ENCODE measurements at places on chromosomes 7 and 10. TPM values are rescaled to one million over a fixed set of nuclear protein-coding genes. Genes with fewer than 3 reads are reported as not detected.

Gene CUBN
- total RNA-seq = 52.3 TPM

DNA sequence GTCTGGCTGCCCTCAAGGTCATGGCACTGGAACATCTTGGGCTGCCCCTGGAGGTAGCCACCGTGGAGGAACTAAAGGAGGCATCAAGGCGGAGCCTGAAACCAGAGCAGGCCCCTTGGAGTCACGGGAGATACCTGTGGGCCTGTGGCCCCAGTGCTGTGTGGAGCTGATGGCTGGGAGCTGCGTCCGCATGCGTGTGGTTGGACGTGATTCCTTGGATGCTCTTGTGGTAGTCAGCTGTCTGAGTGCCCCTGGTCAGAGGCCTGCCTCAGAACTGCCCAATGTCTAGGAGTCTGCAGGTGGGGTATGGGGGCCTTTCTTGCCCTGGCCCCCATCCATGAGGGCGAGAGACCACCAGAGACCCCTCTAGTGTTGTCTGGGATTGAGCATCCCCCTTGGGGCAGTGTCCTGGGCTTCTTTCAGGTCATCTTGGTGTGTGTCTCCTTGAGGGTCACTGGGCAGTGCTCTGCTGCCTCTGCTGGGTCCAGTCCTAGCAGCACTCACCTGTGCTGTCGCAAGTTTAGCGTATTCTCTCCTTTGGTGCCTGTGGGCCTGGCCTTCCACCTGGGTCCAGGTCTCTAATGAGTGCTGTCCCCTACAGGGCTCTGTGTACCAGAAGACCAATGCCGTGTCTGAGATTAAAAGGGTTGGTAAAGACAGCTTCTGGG is 8.1 kb downstream of the PGAM2 start:
- H3K27ac ChIP-seq = no peak overlapping the region
- DNase-seq = peak; percentile 42
- H3K27me3 ChIP-seq = no peaks in the 10 kb centered on the region
- H3K36me3 ChIP-seq = no peaks in the 10 kb centered on the region
- H3K4me3 ChIP-seq = no peak overlapping the region

DNA sequence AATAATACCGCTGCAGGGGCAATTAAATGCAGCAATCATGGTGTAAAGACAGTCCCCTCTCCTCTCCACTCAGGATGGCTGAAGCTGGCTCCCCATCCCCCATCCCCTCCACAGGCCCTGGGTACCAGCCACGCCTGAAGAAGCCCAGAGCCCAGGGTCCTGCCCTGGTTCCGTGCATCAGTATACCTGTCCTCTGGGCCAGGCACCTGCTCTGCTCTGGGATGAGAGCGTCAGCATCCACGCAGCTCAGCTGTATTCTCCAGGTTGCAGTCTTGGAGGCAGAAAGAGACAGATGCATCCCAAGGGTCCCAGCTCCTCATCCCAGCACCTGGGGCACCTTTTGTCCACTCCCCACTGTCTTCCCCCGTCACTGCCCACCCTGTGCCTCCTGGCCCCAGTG is 233.8 kb downstream of the TCERG1L start:
- no peak for DNase-seq
- H3K36me3 ChIP-seq = no peaks in the 10 kb centered on the region
- no peaks in the 10 kb centered on the region for H3K4me1 ChIP-seq
- H3K27me3 ChIP-seq = no peaks in the 10 kb centered on the region

DNA sequence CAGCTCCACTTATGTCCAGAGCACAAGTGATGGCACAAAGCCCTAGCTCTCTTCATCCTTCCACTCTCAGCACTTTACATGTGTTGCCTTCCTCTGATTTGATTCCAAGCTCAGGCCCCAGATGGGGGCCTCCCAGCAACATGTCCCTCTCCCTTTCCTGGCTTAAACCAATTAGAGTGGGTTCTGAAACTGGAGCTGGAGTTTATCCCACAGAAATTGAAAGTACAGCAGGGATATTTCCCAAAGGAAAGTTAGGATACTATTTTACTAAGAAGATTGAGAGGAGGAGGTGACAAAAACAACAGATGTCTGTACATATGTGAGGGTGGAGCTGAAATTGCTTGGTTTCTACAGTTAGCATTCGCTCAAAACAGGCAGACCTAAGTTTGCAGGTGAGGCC is 724.6 kb downstream of the AUTS2 start:
- no peak overlapping the region for H3K27ac ChIP-seq
- no peaks in the 10 kb centered on the region for H3K27me3 ChIP-seq
- no peak for DNase-seq
- no peak overlapping the region for H3K4me3 ChIP-seq

- H3K27ac ChIP-seq = no peak overlapping the region
- H3K36me3 ChIP-seq = no peaks in the 10 kb centered on the region
- H3K27me3 ChIP-seq = no peaks in the 10 kb centered on the region
- no peaks in the 10 kb centered on the region for H3K4me1 ChIP-seq
These were observed 41.1 kb downstream of the PLEKHA8 start for GRCh38 chr7:30069096-30069867.

Gene C10orf143
- not detected for total RNA-seq

- H3K27ac ChIP-seq = no peak overlapping the region
- H3K4me3 ChIP-seq = no peak overlapping the region
- no peaks in the 10 kb centered on the region for H3K36me3 ChIP-seq
- no peak for DNase-seq
These were observed 50.5 kb downstream of the GALNT17 start for GRCh38 chr7:71182438-71182935.

DNA sequence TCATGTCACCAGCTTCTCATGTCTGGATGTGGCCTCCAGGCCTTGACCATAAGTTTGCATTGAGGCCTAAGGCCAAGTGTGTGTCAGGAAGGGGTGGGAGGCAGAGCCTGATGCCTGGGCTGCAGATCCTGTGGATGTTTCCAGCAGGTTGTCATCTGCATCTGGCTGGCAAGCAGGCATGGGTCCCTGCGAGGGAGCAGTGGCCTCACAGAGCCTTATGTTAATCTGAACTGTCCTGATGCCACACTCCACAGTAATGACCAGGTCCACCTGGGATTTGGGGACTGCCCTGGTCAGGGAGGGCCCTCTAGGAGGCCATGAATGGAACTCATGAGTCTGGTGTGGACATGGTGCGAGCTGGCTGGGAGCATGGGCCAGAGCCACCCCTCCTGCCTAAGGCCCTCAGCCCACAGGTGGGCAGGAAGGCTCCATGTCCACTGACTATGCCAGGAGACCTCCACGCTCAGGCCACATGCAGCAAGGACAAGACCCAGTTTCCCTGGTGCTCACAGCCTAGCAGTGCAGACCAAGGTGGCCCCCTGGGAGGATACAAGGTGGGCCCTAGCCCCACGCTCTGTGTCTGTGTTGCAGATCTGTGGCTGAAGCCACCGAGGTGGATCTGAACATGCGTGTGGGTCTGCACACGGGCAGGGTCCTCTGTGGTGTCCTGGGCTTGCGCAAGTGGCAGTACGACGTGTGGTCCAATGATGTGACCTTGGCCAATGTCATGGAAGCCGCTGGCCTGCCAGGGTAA is 83.1 kb downstream of the ADCY1 start:
- no peaks in the 10 kb centered on the region for H3K27me3 ChIP-seq
- no peak for DNase-seq
- no peaks in the 10 kb centered on the region for H3K4me1 ChIP-seq
- no peak overlapping the region for H3K27ac ChIP-seq
- H3K4me3 ChIP-seq = no peak overlapping the region

DNA sequence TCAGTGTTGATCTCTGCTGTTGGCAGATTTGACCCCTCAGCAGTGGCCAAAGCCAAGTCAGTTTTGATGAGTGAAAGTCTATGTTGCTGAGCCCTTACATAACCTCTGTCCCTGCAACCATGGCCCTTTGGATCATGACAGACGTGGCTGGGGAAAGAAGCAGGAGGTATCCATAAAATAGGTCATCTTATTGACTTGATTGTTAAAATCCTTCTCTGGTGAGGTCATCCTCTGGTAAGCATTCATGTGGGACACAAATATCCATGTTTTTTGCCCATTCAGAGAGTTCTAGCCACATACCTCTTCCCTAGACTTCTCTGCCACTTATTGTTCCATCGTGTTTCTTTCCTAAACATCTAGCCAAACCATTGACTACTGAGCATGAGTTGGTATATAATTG is 251.9 kb upstream of the PTER start:
- no peak overlapping the region for H3K4me3 ChIP-seq
- no peaks in the 10 kb centered on the region for H3K27me3 ChIP-seq
- no peak for DNase-seq
- H3K27ac ChIP-seq = no peak overlapping the region
- H3K4me1 ChIP-seq = no peaks in the 10 kb centered on the region

Gene KCNMA1
- total RNA-seq = 19.8 TPM

DNA sequence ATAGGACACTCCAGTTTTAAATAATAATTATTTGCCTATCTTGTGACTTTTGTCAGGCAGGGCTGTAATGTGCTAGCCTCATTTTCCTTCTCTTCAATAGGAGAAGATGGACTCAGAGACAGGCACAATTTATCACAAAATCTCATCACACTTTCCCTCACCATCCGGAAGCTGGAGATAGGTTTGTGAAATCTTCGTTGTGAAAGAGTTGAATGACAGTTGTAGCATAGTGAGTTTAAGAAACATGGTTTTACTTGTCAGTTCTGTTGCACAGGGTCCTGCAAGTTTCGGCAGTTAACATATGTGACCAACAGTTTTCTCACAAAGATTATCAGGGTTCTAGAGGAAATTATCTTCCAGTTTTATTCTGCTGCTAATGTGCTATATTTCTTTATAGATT is 37.7 kb upstream of the MAP3K8 start:
- H3K27ac ChIP-seq = no peak overlapping the region
- no peaks in the 10 kb centered on the region for H3K4me1 ChIP-seq
- H3K27me3 ChIP-seq = no peaks in the 10 kb centered on the region
- DNase-seq = no peak
- no peaks in the 10 kb centered on the region for H3K36me3 ChIP-seq

GRCh38 chr10:131902211-131902610 is 1.4 kb downstream of the PPP2R2D start:
- peaks cover 28% of the 10 kb centered on the region for H3K4me1 ChIP-seq
- no peaks in the 10 kb centered on the region for H3K27me3 ChIP-seq
- no peaks in the 10 kb centered on the region for H3K36me3 ChIP-seq
- no peak overlapping the region for H3K4me3 ChIP-seq
- DNase-seq = peak; percentile 43

Gene NSUN5
- 24.8 TPM for total RNA-seq

DNA sequence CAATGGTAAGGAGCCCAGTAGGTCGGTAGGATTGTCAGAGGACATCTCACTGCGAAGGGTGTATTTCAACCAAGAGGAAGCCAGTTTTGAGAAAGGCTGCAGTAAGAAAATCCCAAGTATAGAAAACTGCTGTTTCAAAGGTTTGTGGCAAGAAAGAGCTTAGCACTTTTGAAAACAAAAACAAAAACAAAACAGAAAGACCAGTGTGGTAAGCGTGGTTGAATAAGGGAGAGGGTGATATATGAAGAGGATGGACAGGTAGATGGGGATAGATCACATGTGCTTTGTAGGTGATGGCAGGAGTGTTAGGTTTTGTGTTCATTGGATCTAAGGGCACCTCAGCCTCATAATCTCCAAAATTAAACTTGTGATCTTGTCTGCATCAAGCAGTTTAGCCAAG is 141.6 kb upstream of the WNT16 start:
- no peaks in the 10 kb centered on the region for H3K4me1 ChIP-seq
- no peaks in the 10 kb centered on the region for H3K27me3 ChIP-seq
- H3K27ac ChIP-seq = no peak overlapping the region
- no peak overlapping the region for H3K4me3 ChIP-seq

DNA sequence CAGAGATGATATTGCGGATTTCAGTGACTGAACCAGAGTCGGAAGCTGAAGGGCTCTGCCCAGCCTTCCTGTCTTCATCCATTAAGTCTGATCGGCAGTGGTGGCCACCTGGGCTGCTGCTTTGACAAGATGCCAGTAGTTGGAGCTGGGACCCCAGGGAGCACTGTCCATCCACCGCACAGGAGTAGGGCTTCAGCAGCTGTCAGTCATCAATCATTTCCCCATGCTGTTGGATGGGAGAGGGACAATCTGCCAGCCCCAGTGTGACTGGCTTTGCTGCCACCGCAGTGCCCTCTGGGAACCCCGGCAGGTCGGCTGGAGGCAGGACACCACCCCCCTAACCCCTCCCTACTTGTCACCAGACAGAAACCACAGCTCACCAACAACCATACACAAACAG is 23.0 kb upstream of the GPR146 start:
- no peak overlapping the region for H3K4me3 ChIP-seq
- DNase-seq = no peak

GRCh38 chr10:69759641-69760040 is 42.1 kb upstream of the COL13A1 start:
- DNase-seq = no peak

GRCh38 chr7:98807068-98808048 is 62.5 kb downstream of the TMEM130 start:
- H3K36me3 ChIP-seq = no peaks in the 10 kb centered on the region
- DNase-seq = no peak
- H3K4me1 ChIP-seq = no peaks in the 10 kb centered on the region
- no peaks in the 10 kb centered on the region for H3K27me3 ChIP-seq

- no peak overlapping the region for H3K4me3 ChIP-seq
- no peak overlapping the region for H3K27ac ChIP-seq
- H3K27me3 ChIP-seq = no peaks in the 10 kb centered on the region
- H3K4me1 ChIP-seq = peaks cover 9% of the 10 kb centered on the region
These were observed 1.1 kb upstream of the ARHGAP22 start for GRCh38 chr10:48605786-48606529.

Gene RHOBTB1
- total RNA-seq = 15.7 TPM

- DNase-seq = no peak
- no peak overlapping the region for H3K27ac ChIP-seq
- H3K4me3 ChIP-seq = no peak overlapping the region
- no peaks in the 10 kb centered on the region for H3K36me3 ChIP-seq
- H3K4me1 ChIP-seq = no peaks in the 10 kb centered on the region
These were observed 154.1 kb downstream of the NRP1 start for GRCh38 chr10:33180390-33180789.

Gene TNS3
- total RNA-seq = 79.5 TPM

GRCh38 chr7:27241189-27242056 is 1.2 kb upstream of the EVX1 start:
- no peak overlapping the region for H3K27ac ChIP-seq
- H3K4me1 ChIP-seq = peaks cover 57% of the 10 kb centered on the region
- DNase-seq = no peak
- no peaks in the 10 kb centered on the region for H3K36me3 ChIP-seq

GRCh38 chr7:100966542-100967291 is 2.6 kb upstream of the MUC12 start:
- H3K36me3 ChIP-seq = peaks cover 14% of the 10 kb centered on the region
- peak overlapping the region; percentile 85 for H3K27ac ChIP-seq
- peaks cover 28% of the 10 kb centered on the region for H3K27me3 ChIP-seq
- no peak for DNase-seq

All from Peyer's patch (tissue), 4 donors.